AG10803 (cell line): ENCODE measurements at places on chromosomes 3 and 15.

DNA sequence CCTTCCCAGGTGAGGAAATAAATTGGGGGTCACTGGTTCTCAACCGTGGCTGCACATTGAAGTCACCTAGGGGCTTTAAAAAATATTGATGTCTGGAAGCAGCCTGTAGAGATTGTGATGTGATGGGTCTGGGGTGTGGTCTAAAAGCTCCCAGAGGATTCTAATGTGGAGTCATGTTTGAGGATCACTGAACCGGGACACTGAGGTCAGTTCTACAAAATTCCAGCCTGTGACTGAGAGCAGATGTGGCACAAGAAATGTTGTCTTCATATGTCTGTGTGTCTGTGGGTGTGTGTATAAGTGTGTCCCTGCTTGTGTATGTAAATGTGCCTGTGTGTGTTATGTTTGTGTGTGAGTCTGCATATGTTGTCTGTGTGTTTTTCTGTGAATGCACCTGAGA lies 79.9 kb downstream of the TLE3 start:
- DNase-seq: no peak

DNA sequence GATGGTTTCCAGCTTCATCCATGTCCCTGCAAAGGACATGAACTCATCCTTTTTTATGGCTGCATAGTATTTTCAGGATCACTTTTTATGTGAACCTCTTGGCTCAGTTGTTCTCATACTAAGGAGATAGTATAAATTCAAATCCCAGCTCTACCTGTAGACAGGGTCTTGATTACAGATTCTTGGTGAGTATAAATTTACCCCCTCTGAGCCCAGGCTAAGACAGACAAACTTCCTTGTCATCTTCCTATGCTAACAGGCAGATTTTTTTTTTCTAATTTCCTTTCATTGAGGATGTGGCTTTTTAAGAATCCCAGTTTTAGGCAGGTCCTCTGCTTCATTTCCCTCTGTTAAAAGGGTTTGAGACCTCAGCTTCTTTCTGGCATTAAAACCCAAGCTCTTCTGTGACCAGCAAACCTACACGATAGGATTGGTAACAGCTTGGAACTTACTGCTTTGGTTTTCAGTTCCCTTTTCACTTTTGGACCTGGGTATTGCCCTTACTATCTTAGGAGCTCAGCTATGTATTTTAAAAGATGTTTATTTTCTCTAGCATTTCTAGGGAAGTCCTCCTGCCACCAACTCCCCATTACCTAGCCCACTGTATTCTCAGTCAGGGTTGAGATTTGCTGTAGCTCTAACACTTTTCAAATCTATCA lies 72.5 kb downstream of the VPS8 start:
- DNase-seq: no peak

DNA sequence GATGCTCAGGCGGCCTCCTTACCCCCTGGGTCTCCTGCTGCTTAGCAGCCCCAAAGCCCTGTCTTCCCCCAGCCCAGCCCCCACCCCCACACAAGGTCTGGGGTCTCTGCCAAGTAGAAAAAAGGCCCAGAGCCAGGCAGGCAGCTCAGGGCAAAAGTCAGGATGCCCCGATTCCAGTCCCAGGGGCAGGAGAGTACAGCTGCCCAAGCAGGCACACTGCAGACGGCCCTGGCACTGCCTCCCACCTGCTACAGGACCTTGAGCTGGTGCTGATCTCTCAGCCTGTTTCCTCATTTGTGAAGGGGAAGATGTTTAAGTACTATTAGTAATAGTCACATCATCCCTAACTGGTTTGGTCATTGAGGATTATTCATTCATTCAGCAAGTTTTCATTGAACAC lies 12.6 kb downstream of the TMEM43 start:
- DNase-seq: no peak

DNA sequence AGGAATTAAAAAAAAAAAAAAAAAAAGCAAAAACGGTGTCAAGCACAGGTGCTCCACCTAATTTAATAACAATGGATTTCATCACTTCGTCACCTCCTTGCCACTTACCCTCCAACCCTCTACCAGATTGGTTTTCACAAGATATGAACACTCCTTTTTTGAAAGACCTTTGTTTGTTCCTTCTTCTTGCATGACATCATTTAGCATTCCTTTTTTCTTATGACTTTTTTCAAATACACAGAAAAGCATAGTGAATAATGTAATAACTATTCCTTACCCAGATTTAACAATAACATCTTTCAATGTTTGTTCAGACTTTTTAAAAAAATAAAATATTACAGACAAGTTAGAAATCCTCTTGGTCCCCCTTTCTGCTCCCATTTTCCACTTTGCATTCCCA lies 16.3 kb downstream of the COL6A6 start:
- DNase-seq: no peak

DNA sequence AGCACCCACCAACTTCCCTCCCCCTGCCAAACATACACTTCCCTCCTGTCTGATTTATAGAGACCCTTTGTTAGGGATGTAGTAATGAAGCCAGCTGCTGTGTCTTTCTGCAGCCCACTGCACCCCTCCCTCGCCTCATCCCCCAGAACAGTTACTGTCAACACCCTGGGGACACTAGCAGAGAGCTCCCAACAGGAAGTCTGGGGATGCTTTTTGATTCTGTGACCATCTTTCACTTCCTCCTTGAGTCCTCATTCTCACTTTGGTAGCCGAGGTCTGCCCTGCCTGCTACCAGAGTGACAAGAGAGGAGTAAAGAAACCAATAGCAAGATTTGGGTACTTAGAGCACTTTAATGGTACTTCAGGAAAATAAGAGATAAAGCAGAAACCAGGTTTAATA lies 201.6 kb downstream of the SATB1 start:
- DNase-seq: no peak

DNA sequence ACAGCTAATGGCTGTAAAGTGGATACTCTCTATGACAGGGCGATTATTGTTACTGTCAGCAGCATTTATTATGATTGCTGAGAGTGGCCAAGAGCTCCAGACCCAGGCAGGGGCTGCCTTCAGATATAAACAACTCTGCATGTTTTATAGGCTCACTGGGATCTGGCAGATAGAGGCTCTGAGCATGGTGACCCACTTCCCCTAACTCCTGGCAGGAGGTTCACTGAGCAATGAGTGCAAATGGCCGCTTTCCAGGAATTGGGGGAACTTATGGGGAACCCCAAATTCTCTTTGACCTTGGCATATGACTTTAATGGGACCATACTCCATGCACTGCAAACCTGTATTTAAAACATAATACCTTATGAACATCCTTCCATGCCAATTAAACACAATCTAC lies 59.0 kb downstream of the SCN5A start:
- DNase-seq: no peak

DNA sequence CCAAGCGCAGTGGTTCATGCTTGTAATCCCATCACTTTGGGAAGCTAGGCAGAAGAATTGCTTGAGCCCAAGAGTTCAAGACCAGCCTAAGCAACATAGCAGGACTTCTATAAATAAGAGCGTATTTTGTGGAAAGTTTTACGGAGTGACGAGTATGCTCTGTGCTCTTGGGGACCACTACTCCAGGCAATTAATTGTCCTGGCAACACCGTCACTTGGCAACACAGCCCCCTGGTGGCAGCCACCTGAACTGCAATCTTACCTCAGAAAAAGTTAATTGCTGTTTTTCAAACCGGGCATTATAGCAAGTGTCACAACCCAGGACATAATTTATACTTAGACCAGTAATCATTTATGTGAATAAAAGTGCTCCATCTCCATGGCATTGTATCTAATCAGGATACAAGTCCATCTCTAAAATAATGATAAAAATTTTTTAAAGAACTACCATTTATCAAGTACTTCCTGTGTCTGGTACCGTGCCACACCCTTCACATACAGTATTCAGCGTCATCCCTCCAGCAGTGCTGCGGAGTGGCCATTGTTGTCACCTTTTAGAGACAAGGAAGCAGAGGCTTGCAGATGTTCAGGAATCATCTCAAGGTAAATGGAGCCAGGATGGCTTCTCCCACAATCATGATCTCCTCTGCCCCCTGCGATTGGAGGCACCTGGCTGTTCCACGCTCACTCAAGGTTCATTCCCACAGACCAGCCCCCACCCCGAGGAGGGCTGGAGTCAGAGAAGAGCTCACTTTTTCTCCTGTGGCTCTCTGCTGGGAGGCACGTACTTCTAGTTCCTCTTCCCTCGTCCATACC lies 34.5 kb downstream of the PLA2G4D start:
- peak; percentile 19 for DNase-seq

GRCh38 chr3:67382536-67382935 lies 271.9 kb downstream of the SUCLG2 start:
- DNase-seq: no peak

DNA sequence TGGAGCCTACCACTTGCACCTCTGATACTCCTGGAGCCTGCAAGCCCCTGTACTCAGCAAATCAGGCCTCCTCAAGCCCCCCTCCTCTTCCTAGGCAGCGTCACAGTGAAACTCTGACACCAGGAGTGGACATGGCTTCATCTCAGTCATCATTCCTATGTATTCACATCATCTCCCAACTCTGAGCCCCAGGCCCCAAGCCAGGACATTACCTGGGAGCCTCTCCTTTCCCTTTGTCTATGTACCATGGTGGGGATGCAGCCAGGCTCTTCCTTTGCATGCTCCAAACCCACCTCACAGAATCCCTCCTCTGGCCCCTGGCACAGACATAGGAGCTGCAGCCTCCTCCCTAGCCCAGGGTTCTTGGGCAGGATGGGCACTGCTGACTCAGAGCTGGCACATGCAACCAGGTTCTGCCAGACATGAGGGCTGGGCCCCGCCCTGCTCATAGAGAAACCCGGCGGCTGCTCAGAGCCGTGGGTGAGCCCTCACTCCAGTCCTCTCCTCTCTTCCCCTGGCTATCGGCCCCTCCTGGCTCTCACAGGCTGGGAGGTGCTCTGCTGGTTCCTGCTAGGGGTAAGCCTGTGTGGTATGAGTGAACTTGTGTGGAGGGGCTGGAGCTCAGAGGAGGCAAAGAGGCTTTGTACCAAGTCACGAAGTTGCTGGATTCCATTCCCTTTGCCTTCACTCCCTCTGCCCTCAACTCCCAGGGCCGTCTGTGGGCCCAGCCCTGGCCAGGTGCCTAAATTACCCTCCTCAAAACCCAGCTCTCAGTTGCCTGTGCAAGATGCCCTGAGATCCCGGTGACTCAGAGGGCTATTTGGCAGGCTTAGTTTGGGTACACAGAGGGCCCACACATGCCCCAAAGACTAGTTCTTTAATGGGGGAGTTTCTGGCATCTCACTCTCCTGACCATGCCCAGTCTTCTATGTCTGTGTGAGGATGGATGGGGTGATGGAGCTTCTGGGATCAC lies 1.9 kb upstream of the PLCD1 start:
- peak; percentile 52 for DNase-seq

DNA sequence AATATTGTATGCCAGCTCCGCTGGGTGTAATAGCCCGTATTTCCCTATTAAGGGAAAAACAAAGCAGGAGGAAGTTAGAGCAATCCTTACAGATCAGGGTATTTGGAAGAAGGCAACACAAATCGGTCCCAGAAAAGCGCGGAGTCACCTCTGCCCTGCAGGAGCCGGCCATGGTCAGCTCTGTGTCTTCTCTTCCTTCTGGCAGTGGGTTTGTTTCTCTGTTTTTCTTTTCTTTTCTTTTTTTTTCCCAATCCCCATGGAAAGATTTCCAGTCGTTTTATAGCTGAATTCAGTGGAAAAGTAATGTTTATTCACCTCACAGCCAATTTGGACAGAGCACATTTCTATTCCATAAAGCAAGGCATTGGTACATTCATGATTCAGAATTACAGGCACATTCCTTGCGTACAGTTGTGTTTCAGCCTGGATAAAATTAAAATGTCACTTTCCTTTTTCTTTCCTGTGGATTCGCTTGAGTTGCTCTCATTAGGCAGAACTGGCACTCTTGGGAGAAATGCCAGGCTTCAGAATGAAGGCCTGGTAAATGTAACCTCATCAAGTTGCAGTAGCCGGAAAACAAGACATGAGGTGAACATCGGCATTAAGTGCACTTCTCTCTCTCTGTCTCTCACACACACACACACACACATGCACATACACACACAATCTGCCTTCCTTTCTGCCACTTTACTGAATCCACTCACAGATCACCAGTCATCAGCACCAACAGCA lies 204.5 kb upstream of the UBE2E1 start:
- peak; percentile 24 for DNase-seq

- DNase-seq: no peak
These were observed 617.5 kb downstream of the ZPLD1 start for GRCh38 chr3:103052236-103052830.

- DNase-seq: peak; percentile 98
These were observed 15.6 kb downstream of the SMAD3 start for GRCh38 chr15:67080900-67081431.

GRCh38 chr15:58148633-58149445 lies 10.7 kb downstream of the AQP9 start:
- no peak for DNase-seq

DNA sequence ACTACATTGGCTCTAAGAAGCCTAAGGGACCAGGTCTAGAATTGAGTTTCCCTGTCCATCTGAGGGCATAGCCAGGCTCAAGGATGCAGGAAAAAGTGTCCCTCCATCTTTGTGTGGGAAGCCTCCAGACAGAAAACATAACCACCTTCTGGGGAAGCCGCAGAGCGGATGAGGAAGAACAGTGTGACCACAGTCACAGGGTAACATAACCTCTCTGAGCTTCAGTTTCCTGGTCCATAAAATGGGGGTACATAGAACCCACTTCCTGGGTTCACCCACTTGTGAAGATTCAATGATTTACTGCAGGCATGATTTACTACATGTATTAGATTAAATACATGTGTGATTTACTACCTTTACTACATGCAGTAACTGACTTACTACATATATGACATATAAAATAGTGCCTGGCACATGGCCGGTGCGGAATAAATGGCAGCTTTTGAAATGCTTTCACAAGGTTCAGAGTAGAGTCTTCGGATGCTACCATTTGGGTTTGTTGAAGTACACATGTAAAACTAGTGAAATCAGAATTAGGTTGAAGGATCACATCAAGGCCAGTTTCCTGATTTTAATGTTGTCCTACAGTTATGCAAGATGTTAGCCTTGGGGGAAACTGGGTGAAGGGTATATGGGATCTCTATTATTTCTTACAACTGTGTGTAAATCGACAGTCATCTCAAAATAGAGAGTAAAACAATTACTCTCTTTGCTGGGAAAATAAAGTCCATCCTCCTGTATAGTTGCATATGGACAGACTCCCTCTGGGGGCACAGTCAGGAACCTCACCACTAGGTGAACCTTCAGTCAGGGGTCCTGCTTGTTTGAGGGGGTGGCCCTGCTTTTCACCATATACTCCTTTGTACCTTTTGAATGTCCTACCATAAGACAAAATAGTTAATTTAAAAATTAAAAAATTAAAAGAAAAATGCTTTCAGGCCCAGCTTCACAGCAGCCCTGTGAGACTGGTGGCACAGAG lies 86.0 kb downstream of the SEMA5B start:
- DNase-seq: no peak

DNA sequence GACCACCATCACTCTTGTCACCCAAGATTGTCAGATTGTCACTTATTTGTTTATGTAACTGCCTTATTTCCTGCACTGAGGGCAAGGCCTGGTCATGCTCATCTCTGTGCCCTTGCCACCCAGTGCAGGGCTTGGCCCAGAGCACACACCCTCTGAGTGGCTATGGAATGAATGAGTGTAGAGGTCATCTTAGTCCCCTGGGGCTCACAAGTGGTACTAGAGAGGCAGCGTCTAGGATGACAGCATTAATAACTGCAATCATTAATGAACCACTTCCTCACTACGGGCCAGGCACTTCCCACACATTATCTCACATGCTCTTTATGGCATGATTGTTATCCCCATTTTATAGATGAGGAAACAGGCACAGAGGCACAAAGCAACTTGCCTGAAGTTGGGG lies 117.0 kb downstream of the SMAD6 start:
- DNase-seq: no peak
